ENCODE measurements at places on chromosomes 3 and 15. TPM values are rescaled to one million over a fixed set of nuclear protein-coding genes. Genes with fewer than 3 reads are reported as not detected.

- no peak for DNase-seq
Measured at GRCh38 chr3:48388966-48389365, 16.9 kb downstream of the FBXW12 start.

- DNase-seq = no peak
Measured at GRCh38 chr15:69604072-69604411, 151.4 kb downstream of the RPLP1 start.

DNA sequence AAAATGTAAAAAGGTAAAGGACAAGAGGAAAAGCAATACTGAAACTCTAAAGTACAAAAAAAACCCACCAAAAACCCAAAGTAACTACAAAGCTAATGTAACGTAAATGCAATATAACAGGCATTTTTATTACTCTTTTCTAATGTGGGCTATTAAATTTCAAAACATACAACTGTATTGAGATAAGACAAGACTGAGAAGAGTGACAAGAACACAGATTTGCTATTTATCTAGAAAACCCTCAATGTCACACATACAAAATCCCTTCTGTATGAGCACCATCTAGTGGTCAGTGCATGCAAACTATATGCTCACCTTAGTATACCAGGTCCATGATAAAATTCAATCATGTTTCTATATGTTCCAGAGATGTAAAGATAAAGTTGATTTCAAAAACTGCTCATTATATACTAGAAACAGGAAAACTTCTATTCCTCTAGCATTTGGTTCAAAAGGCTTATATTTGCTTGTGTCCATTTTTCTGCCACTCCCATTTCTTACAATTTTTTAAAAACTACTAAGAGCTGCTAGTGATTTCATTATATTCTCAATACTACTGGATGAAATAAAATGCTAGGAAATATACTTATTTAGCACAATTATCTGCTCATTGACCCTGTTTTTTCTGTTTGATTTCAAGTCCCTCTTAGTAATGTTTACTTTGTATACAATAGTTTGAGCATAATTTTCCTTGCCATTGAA is 111.4 kb downstream of the DLG1 start:
- DNase-seq = no peak

DNA sequence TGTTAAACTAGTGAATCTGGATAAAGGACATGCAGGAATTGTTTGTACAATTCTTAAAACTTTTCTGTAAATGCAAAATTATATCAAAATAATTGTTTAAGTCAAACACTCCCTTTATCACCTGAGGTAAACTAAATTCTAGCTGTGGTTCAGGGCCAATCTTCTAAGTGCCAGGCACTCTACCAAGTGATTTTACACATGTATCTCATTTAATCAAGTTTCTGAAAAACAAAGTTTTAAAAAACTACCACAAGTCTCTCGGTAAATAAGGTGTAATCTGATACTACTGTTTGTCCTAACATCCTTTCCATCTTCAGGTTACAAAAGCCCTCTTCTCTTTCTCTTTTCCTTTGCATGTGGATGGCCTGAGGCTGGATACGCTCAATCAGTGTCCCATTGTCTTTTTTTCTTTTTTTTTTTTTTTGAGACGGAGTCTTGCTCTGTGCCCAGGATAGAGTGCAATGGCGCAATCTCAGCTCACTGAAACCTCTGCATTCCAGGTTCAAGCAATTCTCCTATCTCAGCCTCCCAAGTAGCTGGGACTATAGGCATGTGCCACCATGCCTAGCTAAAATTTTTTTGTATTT is 19.3 kb downstream of the IFT80 start:
- DNase-seq = no peak

GRCh38 chr15:67571648-67572415 is 29.3 kb downstream of the MAP2K5 start:
- DNase-seq = no peak

DNA sequence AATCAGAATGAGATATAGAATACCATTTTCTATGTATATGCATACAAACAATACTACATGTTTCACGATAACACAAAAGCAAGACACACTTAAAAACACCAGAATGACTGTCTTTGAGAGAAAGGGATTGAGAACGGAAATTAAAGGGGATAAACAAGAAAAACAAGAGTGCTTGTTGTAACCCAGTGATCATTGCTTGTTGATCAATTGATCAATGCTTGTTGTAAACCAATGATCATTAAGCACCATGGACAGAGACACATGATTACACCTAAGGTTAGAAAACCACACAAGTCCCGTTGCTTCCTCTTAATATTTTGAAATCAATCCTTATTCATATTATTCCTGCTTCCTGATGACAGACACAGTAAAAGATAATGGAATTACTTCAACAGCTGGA is 1.1 kb upstream of the OR4F15 start:
- DNase-seq = no peak

- DNase-seq = no peak
Measured at GRCh38 chr3:28726840-28727239, 378.2 kb upstream of the AZI2 start.

DNA sequence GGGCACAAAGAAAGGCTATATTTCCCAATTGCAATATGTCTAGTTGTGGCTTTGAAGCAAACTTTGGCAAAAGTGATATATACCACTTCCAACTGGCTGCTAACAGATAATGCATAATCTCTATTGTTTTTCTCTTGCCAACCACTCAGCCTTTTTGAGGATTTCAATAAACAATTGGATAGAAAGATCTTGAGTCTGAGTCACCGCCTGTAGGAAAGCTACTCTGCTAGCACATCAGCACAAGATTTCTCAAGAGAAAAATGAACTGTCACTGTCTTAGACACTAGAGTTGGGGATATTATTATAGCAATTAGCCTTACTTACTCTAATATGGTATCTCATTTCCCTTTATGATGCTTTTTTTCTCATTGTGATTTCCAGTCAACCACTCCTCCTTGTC is 119.7 kb downstream of the SST start:
- DNase-seq = no peak

DNA sequence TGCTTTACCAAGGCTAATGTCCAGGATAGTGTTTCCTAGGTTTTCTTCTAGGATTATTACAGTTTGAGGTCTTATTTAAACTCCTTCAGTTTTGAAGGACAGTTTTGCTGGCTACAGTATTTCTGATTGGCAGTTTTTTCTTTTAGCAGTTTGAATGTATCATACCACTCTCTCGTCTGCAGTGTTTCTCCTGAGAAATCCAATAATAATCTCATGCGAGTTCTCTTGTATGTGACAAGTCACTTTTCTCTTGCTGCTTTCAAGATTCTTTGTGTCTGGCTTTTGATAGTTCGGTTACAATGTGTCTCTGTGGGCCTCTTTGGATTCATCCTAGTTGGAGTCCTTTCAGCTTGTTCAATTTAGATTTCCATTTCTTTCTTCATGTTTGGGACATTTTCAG is 53.0 kb upstream of the EHHADH start:
- no peak for DNase-seq

GRCh38 chr15:41291065-41291631 is 41.2 kb downstream of the OIP5 start:
- DNase-seq = no peak

DNA sequence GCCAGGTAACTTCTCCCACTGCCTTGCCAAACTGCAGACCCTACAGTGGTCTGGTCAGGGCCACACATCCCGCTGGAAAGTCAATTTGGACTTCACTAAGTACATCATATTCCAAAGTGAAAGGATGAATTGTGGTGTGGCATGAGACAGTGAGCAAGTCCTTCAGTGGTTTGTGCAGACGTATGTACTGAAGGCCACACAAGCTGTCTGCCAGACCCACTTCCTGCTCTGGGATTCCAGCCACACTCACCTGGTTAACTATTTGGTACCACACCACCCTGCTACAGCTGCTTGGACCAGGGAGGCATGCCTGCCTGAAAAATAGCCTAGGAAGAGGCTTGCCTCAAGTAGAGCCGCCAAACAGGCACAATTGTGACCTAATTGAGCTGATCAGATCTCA is 94.1 kb upstream of the STRIT1 start:
- DNase-seq = no peak

DNA sequence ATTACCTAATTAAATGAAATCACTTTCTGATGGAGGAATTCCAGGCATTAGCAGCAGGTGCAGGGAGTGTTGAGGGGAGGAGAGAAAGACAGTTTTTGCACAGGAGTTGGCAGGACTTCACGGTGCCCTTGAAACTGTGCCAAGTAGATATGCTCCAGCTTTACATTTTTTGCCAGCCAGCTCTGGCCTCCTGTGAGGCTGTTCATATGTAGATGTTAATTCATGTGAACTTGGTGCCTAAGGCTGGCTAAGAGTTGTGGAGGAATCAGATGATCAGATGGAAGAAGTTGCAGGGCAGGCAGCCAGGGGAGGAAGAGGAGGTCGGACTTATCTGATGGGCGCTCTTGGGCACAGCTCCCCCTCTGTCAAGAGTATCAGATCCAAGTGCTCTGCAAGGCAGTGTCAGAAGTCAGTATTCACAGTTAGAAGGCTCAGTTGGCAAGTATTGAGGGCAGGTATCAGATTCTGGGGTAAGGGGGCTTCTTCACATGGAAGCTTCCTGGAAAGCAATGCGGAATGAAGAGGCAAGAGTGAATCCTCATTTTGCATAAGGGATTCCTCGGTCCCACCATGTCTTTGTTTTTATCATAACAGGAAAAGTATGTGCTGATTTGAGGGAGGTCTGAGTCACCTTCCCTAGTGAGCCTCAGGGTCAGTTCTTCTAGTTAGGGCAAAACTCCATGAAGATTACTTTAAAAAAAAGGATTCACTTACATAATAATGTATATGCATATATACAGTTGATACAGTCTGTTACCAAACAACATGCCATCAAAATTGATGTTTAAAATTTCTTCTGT is 172.6 kb upstream of the UMPS start:
- no peak for DNase-seq

Gene MESP2
- not detected for total RNA-seq

Gene SNRPN
- 90.7 TPM for total RNA-seq

Gene SAMMSON
- total RNA-seq = not detected

Gene IGSF11
- 0.17 TPM for total RNA-seq

Gene CEP70
- total RNA-seq = 26.5 TPM

Data from liver (tissue), 10 donors.